ENCODE measurements at places on chromosomes 16 and 17.
A peak's percentile ranks its signal among the peaks of the same experiment; 100 is the strongest.

GRCh38 chr16:68668266-68668665 is 23.2 kb downstream of the CDH3 start:
- DNase-seq, result no peak

- DNase-seq, result no peak
These were observed 35.2 kb downstream of the ZNF750 start for GRCh38 chr17:82804442-82805191.

- no peak for DNase-seq
These were observed 154.2 kb upstream of the CDH8 start for GRCh38 chr16:62190426-62190825.

- DNase-seq, result no peak
These were observed 88.5 kb downstream of the GSG1L start for GRCh38 chr16:27974896-27975540.

- DNase-seq, result no peak
These were observed 348.1 kb downstream of the FOXL1 start for GRCh38 chr16:86926181-86927094.

DNA sequence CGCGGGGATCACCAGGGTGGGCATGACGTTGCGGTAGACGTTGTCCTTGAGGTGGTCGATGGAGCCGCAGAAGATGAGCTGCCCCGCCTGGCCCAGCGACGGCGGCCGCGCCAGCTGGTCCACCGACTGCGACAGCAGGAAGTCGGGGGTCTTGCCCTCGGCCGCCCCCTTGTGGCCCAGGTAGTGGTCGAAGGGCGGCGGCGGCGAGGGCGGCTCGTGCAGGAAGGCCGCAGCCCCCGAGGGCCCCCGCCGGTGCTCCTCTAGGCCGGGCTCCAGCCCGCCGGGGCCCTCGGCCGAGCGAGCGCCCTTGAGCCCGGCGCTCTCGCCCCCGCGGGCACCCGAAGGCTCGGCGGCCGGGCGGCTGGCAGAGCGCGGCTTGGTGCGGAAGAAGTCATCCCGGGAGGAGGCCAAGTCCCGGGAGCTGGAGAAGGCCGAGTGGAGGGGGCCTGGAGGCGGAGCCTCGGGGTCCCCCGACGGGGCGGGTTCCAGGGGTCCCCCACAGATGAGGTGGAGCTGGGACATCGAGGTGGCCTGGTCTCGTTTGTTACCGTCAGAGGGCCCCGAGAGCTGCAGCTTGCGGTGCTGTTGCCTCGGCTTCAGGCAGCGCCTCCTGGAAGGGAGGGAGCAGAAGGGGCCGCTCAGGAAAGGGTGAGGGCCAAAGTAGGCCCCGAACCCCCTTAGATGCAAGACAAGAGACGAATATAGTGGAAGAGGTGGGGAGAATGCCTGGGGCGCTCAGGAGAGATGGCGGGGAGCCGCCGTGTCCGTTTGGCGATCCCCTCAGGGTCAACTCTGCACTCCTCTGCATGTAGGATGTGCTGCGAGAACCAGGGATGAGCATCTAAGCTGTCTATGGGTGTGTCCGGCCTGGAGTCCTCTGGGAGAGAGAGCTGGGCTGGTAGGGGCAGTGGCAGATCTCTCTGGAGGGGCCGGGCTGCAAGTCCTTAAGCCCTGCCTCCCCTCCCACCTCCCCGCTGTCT is 8.8 kb downstream of the FAM171A2 start:
- no peak for DNase-seq

DNA sequence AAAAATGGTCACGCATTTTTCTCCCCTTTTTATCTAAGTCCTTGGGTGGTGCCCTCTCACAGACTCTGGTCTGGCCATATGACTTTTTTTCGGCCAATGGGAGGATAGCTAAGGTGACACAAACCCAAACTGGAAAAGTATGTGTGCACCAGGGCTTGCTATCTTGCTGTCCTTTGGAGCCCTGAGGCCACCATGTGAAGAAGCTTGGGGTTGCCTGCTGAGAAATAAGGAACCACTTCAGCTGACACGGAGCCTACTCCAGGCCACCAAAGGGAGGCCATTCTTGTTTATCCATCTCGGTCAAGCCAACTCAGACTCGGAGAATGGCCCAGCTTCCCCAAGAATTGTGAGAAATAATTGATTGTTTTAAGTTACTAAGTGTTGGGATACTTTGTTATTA is 111.4 kb upstream of the ZFHX3 start:
- DNase-seq, result peak; percentile 32

- no peak for DNase-seq
These were observed 48.5 kb downstream of the CRISPLD2 start for GRCh38 chr16:84868328-84868727.

GRCh38 chr16:50354629-50355456 is 13.9 kb downstream of the BRD7 start:
- no peak for DNase-seq
